ENCODE measurements at places on chromosomes 12 and 14.

DNA sequence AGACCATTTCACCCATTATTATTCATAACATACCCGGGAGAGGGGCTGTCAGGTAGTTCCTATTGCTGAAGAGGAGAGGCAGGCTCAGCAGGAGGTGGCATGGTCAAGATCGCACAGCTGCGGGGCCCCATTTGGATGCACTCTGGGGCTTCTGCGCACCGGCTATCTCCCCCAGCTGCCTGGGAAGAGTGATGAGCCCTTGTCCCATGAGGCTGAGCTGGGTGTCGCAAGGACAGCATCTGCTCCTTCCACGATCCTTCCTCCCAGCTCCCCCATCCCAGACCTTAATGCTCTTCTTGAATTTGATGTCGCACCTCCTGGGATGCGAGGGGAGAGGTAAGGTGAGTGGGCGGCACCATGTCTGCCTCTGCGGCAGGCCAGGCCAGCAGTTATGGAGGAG is 62.6 kb downstream of the SLC24A4 start:
- DNase-seq, result no peak

DNA sequence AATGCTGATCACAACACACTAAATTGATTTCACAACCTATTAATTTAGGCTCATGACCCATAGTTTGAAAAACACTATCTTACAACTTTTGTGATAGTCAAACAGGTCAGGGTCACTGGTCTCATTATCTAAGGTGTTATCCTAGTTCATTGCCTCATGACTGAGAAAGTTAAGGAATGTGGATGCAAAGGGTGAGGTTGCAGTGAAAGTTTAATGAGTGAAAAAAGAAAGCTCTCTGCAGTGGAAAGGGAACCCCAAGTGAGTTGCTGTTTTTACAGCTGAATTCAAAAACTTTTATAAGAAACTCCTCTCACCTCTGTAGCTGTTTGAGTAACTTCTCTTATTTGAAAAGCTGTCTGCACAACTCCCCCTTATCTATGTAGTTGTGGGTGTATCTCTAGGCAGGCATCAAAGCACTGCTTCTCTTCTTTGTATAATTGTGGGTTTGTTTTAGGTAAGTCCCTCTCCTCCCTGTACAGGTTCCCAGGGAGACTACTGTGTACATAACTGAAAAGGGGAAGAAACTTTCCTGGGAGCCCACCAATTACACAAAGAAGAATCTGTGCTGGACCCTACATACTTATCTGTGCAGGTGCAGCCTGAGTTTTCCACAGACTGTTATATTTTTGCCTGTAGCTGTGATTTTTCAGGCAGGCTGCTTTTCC is 18.9 kb downstream of the DNAL1 start:
- no peak for DNase-seq

DNA sequence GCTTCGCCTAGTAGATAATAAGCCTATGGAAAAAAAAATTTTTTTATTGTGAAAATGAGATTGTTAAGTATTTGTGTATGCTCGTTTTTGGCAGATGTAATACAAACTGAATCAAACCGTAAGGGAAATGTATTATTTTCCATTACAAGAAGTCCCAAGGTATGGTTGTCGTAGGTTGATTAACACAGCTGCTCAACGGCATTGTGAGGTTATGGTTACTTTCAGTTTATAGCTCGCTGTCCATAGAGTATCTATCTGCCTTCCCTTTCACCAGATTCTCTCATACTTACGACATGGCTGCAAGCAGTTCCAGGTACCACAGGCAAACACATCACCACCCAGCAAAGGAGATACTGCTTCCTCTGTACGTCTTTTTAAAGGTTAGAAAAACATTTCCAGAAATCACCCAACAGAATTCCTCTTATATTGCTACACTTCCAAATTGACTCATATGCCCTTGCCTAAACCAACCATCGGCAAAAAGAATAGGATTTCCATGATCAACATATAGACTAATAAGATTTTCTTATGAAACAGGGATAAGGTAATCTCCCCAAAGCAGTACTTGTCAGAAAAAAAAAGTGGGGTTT is 338.6 kb downstream of the SYT1 start:
- DNase-seq, result no peak

DNA sequence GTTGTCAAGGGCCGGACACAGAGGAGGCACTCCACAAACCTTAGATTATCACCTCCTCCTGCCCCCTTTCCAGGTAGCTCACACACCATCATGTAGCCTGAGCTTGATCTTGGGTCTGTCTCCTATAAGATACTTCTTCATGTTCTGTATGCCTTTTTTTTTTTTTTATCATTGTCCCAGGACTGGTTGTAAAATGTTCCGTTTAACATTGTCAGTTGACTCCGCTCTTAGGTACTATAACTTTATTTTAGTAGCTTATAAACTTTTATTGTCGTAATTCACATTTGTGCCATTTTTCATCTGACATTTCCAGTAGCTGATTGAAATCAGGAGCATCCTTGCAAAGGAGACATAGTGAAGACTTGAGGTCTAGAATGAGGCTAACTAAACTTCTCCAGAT is 79.9 kb downstream of the SLC15A5 start:
- DNase-seq, result no peak

DNA sequence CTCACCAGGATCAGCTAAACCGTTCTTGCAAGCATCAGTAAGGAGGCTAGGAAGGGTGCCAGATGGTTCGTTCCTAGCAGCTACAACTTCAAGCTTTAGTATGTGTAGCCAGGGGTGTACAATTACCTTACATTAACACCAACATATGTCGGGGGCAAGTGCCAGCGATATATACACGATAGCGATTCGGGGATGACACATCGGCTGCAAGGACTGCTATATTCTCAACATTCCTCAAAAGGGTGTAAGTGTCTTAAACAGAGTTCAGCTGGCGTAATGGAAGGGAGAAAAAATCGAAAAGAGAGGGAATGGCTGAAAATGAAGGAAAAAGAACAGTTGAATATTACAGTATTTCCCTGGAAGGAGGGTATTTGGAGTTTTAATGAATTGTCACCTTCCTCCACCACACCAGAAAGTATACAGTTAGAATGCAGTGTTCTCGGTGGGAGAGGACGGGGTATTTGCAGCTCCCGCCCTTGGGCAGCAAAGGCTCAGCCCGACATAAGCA is 545 bp downstream of the LIMA1 start:
- no peak for DNase-seq

All from CD4-positive, alpha-beta T cell treated with Interferon gamma for 1 hour (primary cell).